ENCODE measurements at places on chromosomes 6 and 20. TPM values are rescaled to one million over a fixed set of nuclear protein-coding genes. Genes with fewer than 3 reads are reported as not detected.

DNA sequence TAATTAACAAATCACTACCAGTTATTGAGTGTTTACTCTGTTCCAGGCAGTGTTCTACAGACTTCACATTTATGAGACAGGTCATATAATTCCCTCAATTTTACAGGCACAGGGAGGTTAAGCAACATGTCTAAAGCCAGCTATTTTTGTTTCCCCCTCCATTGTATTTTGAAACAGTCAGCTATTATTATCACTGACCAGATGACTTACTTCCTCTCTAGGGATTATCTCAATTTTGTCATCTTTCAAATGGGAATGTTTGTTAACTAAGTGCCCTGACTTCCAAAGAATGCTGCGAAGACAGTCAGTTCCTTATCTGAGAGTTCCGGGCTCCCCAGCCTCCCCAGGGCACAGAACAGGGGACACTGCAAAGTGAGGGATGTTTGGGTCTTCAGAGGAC lies 5.6 kb upstream of the CNPY3 start:
- no peak overlapping the region for H3K4me3 ChIP-seq
- peaks cover 2% of the 10 kb centered on the region for H3K4me1 ChIP-seq
- no peaks in the 10 kb centered on the region for H3K27me3 ChIP-seq
- no peak overlapping the region for H3K27ac ChIP-seq
- no peak for DNase-seq

GRCh38 chr20:63497946-63498935 lies 642 bp downstream of the EEF1A2 start:
- no peak overlapping the region for H3K27ac ChIP-seq
- H3K27me3 ChIP-seq, result peaks cover 21% of the 10 kb centered on the region
- peaks cover 4% of the 10 kb centered on the region for H3K4me1 ChIP-seq
- DNase-seq, result no peak
- no peak overlapping the region for H3K4me3 ChIP-seq
- no peaks in the 10 kb centered on the region for H3K36me3 ChIP-seq

- no peak overlapping the region for H3K4me3 ChIP-seq
- no peak for DNase-seq
- no peaks in the 10 kb centered on the region for H3K36me3 ChIP-seq
- no peaks in the 10 kb centered on the region for H3K4me1 ChIP-seq
- H3K27ac ChIP-seq, result no peak overlapping the region
Measured at GRCh38 chr6:108751851-108752732, 96.1 kb upstream of the ARMC2 start.

DNA sequence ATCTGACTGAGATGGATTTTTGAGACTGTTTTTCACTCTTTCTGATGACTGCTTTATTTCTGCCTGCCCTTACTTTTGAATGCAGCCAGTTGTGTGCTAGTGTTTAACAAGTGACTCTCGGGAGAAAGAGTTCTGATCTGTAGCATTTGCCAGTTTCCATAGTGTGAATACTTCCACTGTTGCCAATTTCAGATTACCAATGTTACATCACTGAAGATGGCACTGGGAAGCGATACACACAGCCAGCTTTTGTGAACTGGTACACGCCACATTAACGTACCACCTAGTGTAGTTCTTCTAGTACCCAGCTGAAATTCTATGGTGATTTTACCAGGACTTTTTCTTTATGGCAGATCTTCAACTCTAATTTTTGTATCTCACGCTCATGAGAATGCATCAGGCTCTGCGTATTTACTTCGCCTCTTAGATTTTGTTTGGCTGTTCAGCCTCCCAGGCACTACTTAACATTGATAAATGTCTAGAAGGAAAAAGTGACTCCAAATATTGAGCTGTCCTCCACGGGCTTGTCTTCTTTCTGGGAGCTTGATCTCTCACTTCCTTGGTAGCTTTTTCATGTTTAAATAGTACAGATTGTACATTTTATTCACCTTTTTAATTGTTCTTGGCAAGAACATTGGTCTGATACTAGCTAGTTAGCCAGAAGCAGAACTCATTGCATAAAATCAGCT lies 521.6 kb upstream of the SOX4 start:
- no peak overlapping the region for H3K27ac ChIP-seq
- no peak for DNase-seq
- H3K4me3 ChIP-seq, result no peak overlapping the region
- no peaks in the 10 kb centered on the region for H3K27me3 ChIP-seq
- peaks cover 3% of the 10 kb centered on the region for H3K4me1 ChIP-seq
- H3K36me3 ChIP-seq, result peaks cover 58% of the 10 kb centered on the region

DNA sequence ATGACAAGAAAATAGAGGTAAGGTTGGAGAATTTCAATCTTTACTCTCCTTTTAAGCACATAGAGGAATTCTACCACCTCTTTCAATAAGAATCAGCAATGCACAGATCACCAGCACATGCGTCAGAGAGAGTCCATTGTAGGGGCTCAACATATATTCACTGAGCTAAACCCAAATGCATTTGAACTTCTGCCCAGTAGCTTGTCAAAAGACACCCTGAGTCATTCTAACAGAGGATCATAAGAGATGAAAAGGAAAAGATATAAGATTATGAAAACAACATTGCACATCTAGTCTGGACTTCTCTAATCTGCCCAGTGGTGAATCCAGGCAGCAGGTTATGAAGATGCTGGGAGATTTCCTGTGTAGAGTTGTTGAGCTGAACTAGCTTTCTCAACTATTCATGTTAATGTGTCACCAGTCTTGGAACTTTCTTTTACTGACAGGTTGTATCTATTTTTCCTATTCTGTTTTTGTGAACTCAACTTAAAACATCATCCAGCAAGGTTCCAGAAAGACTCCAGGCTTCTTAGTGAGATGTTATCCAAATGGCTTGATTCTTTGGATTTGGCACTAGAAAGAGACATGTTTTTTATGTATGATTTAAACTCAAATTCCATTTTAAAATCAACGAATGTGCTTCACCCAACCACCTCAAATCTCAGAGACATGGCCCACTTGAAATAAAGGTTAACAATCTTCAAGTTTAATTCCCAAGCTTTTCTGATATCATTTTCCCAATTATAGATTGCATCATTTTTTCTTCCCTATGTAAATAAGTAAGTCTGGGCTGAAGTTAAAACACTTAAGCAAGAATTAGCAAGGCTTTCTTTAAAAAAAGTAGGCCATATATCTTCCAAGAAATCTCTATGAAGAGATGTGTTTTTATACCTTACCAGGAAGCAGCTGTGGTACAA lies 89.3 kb downstream of the TSHZ2 start:
- H3K4me1 ChIP-seq, result peaks cover 18% of the 10 kb centered on the region
- H3K27me3 ChIP-seq, result no peaks in the 10 kb centered on the region
- H3K36me3 ChIP-seq, result no peaks in the 10 kb centered on the region
- H3K27ac ChIP-seq, result no peak overlapping the region
- H3K4me3 ChIP-seq, result no peak overlapping the region

SMOC2 gene
- not detected for total RNA-seq

CALHM4 gene
- not detected for total RNA-seq

- no peak for DNase-seq
- H3K27me3 ChIP-seq, result peaks cover 13% of the 10 kb centered on the region
- peaks cover 3% of the 10 kb centered on the region for H3K36me3 ChIP-seq
- no peak overlapping the region for H3K27ac ChIP-seq
Measured at GRCh38 chr6:4384656-4385055, 249.3 kb upstream of the ECI2 start.

- no peaks in the 10 kb centered on the region for H3K36me3 ChIP-seq
- peaks cover 15% of the 10 kb centered on the region for H3K27me3 ChIP-seq
- H3K4me1 ChIP-seq, result peaks cover 4% of the 10 kb centered on the region
- no peak overlapping the region for H3K4me3 ChIP-seq
- H3K27ac ChIP-seq, result no peak overlapping the region
Measured at GRCh38 chr20:3716195-3716834, 3.9 kb upstream of the SIGLEC1 start.

DNA sequence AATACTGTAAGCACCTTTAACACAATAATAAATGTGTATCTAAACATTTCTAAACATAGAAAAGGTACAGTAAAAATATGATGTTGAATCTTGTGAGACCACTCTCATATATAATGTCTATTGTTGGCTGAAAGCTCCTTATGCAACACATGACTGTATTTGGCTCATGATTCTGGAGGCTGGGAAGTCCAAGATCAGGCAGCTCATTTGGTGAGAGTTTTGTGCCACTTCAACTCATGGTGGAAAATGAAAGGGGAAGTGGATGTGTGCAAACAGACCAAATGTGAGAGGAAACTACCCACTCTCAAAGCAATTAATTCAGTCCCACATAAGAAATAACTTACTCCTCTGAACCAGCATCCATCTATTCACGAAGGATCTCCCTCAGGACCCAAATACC lies 257.7 kb upstream of the OPRM1 start:
- H3K27me3 ChIP-seq, result no peaks in the 10 kb centered on the region
- H3K4me1 ChIP-seq, result peaks cover under 1% of the 10 kb centered on the region
- H3K36me3 ChIP-seq, result no peaks in the 10 kb centered on the region
- DNase-seq, result no peak
- no peak overlapping the region for H3K4me3 ChIP-seq

GHRH gene
- not detected for total RNA-seq

GRCh38 chr20:50347284-50348063 lies 156.8 kb downstream of the CEBPB start:
- peaks cover 20% of the 10 kb centered on the region for H3K27me3 ChIP-seq
- peaks cover 22% of the 10 kb centered on the region for H3K4me1 ChIP-seq
- H3K4me3 ChIP-seq, result no peak overlapping the region
- DNase-seq, result no peak

PCK1 gene
- not detected for total RNA-seq

TPBG gene
- total RNA-seq, result not detected

DNA sequence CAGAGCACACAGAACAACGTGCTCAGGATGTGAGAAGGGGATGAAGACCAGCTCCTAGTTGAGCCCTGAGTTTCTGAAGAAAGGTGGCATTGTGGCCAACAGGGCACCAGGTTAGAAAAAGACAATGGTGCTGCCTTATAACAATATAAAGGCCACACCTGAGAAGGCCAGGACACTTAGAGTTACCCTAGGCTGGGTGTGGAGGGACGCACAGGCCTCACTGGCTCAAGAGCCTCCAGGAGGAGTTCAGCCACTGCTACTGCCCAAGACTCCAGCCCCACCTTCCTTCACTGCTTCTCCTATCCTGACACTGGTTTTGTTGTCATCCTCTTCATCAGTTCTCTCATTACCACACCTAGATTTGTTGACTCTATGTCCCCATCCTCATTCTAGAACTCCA lies 55.2 kb upstream of the BEND6 start:
- no peaks in the 10 kb centered on the region for H3K4me1 ChIP-seq
- no peak overlapping the region for H3K4me3 ChIP-seq
- no peak for DNase-seq

DNA sequence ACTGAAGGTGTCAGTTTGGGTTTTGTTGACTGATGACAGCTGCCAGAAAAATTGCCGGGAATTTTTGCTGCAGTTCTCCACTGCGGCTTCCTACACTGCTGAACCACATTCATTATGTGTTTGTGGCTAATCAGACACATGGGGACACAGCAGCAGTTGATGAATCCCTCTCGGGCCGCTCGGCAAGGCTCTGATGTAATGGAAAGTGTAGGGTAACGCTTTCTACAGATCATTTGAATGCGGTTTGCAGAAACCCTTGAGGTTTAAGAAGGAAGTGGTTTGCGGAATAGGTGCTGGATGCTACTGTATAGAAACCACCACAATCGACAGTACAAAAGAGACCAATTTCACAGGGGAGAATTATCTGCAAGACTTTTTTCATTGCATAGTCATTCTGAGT lies 138.7 kb upstream of the SASH1 start:
- H3K27ac ChIP-seq, result peak overlapping the region; percentile 94
- H3K4me1 ChIP-seq, result peaks cover 33% of the 10 kb centered on the region
- H3K27me3 ChIP-seq, result peaks cover 89% of the 10 kb centered on the region

GRCh38 chr6:74066168-74066871 lies 370.3 kb downstream of the CD109 start:
- H3K36me3 ChIP-seq, result no peaks in the 10 kb centered on the region
- no peak overlapping the region for H3K4me3 ChIP-seq
- peaks cover 8% of the 10 kb centered on the region for H3K27me3 ChIP-seq
- H3K27ac ChIP-seq, result no peak overlapping the region
- DNase-seq, result no peak

CASS4 gene
- total RNA-seq, result 3.4 TPM

MUCL3 gene
- total RNA-seq, result not detected

DNA sequence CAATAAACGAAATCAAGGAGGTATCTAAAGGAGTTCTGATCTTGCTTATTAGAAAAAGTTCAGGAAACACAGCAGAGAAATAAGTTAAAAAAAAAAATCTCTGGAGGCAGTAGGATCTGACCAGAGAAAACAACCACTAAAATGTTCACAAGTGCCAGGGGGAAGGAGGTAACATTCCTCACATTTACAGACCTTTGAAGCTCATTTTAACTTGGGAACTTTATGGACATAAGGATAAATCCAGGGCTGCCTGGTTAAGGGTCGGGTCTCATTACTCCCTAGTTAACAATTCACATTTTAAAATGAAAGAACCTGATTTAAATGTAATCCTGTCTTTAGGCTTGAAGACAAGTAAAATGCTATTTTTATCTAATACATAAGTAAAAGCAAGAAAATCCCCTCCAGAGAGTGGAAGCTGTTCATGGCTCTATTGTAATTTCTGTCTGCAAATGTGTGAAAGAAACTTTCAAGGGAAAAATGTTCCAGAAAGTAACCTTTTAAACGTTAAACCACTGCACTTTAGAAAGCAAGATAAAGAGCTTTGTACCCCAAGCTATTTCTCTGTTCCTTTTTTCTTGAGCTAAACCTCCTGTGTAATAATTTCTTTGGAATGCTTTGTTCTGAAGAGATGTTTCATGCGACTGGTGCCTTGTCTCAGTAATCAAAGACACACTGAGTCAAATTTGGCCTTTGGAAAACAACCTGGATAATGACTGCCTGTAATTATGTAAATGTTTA lies 38.2 kb downstream of the MYLIP start:
- H3K27me3 ChIP-seq, result peaks cover 5% of the 10 kb centered on the region
- peaks cover 45% of the 10 kb centered on the region for H3K4me1 ChIP-seq
- no peak for DNase-seq
- H3K36me3 ChIP-seq, result no peaks in the 10 kb centered on the region

- DNase-seq, result no peak
- no peaks in the 10 kb centered on the region for H3K4me1 ChIP-seq
- no peaks in the 10 kb centered on the region for H3K36me3 ChIP-seq
- H3K4me3 ChIP-seq, result no peak overlapping the region
- H3K27me3 ChIP-seq, result no peaks in the 10 kb centered on the region
Measured at GRCh38 chr6:111242452-111242851, 155.1 kb downstream of the SLC16A10 start.

- H3K27ac ChIP-seq, result no peak overlapping the region
- H3K4me3 ChIP-seq, result no peak overlapping the region
- H3K4me1 ChIP-seq, result no peaks in the 10 kb centered on the region
- H3K36me3 ChIP-seq, result no peaks in the 10 kb centered on the region
- peaks cover 38% of the 10 kb centered on the region for H3K27me3 ChIP-seq
- no peak for DNase-seq
Measured at GRCh38 chr6:105862936-105863607, 223.1 kb upstream of the PRDM1 start.

STX11 gene
- total RNA-seq, result 38.5 TPM

TMC2 gene
- not detected for total RNA-seq

- no peak overlapping the region for H3K4me3 ChIP-seq
- no peak for DNase-seq
- H3K27me3 ChIP-seq, result no peaks in the 10 kb centered on the region
- no peaks in the 10 kb centered on the region for H3K4me1 ChIP-seq
- H3K36me3 ChIP-seq, result no peaks in the 10 kb centered on the region
Measured at GRCh38 chr6:120826253-120826652, 508.0 kb downstream of the TBC1D32 start.

Data from activated naive CD8-positive, alpha-beta T cell treated with anti-CD3 and anti-CD28 coated beads for 36 hours (primary cell).